ENCODE measurements at places on chromosomes 5 and 9. TPM values are rescaled to one million over a fixed set of nuclear protein-coding genes. Genes with fewer than 3 reads are reported as not detected.

GRCh38 chr5:3225201-3225960 lies 370.3 kb upstream of the IRX1 start:
- DNase-seq, result no peak

MYMK gene
- not detected for total RNA-seq

IFNK gene
- total RNA-seq, result not detected

- no peak for DNase-seq
Measured at GRCh38 chr9:16360247-16360646, 510.2 kb downstream of the BNC2 start.

DNA sequence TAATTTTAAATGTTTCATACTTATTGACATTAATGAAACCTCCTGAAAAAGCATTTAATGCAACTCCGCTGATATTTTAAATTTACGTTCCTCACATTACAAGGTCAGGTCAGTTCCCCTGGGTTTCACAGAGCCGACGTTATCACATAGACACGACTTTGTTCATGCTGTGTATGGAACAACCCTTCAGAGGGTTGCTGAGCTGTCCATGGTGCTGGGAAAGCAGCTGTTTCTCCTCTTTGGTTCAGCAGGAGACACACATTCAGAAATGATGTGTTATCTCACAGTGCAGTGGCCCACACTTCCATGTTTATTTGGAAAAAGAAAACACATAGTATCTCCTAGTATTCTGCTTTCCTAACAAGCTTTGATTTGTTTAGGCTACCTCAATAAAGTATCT lies 53.5 kb downstream of the PPP2R2B start:
- DNase-seq, result no peak

DNA sequence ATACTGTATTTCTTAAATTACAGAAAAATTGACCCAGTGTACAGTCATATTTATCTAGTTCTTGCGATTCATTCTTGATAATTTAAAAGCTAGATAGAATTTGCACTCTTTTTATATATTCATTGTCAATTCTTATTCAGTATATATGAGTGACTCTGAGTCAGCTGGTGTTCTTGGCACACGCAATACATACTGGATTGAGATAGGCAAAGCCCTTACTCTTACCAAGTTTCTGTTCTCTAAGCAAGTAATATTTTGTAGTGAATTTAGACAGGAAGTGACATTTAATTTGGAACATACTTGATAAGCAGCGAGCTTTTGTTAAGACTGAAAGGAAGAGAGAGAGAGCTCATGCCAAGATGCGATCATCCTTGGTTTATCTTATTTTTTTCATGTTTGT lies 57.7 kb downstream of the GPBP1 start:
- peak; percentile 66 for DNase-seq

DNA sequence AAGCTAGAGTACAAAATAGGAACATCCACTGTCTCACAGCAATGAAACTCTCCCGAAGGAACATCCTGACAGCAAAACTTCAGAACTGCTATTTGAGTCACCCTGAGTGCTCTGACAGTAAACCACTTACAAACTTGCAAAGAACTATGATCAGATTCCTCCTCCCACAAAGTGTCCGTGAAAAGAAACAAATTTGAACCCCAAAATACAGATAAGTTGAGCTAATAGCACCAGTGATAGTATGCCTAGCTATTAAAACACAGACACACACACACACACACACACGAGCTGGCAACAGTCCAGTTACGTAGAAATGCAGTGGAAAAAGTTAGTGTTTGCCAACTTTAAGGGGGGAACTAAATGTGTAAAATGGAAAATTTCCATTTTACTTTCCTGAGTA lies 3.1 kb upstream of the GLIS3 start:
- peak; percentile 77 for DNase-seq

GRCh38 chr9:126992427-126992826 lies 77.8 kb downstream of the RALGPS1 start:
- no peak for DNase-seq

GDNF gene
- 6.2 TPM for total RNA-seq

GRCh38 chr5:138385660-138386059 lies 33.2 kb downstream of the KDM3B start:
- DNase-seq, result peak; percentile 52

GRXCR2 gene
- not detected for total RNA-seq

GRCh38 chr9:87256973-87257372 lies 240.7 kb upstream of the DAPK1 start:
- no peak for DNase-seq

GRCh38 chr9:10753474-10753873 lies 140.7 kb upstream of the PTPRD start:
- no peak for DNase-seq

GRCh38 chr5:87390075-87390474 lies 22.7 kb downstream of the CCNH start:
- DNase-seq, result no peak

- peak; percentile 98 for DNase-seq
Measured at GRCh38 chr5:139671096-139671841, 23.1 kb downstream of the CXXC5 start.

DNA sequence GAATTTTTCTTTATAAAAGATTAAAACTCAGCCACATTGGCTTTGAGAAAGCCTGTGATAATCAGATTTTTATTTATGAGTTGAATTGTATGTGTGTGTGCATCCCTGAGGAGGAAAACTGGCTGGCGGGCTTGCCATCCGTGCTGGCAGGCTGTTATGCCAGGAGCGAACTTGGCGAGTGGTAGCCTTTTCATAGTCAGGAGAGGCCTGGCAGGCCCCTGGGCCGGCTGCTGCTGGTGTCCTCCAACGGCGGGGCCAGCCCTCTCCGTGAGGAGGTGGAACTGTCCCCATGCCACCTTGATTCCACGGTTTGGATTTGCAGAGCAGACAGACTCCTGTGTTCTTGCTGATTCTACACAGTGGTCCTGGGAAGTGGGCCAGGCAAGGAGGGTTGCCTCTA lies 43.3 kb downstream of the ZNF618 start:
- DNase-seq, result no peak

DNA sequence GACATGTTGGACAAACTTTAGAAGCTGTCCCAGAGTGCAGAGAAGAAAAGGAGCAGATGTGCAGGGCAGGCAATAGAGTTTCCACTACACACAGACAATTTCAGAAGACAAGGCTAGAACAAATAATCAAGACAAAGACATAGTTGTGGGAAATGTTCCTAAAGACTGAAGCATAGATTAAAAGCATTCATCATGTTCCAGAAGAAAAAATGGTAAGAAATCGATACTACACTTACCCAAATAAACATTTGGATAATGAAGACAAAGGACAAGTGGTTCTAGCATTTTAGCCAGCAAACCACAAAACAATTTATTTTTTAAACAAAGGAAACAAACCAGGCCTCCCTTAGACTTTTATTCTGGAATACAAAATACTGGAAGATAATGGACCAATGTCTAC lies 97.9 kb downstream of the FSTL4 start:
- DNase-seq, result no peak

DNA sequence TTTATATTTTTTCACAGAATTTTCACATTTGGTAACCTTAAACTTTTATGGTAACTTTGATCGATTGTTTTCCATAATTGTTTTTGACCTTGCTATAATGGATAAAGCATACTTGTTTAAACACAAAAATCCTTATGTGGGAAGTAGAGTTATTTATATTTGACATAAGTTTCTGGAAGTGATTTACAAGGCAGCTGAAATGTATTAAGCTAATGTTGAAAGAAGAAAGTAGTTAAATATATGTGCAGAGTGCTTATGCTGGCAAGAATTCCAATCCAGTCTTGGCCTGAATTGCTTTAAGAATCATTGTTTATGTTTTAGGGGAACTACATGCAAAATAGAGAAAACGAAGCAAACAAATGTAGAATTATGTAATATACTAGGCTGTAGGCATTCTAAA lies 763.6 kb downstream of the TAF11L14 start:
- DNase-seq, result no peak

SPACA9 gene
- 3.6 TPM for total RNA-seq

ABO gene
- not detected for total RNA-seq

GRCh38 chr9:33320568-33321261 lies 30.4 kb downstream of the NFX1 start:
- DNase-seq, result peak; percentile 86

DNA sequence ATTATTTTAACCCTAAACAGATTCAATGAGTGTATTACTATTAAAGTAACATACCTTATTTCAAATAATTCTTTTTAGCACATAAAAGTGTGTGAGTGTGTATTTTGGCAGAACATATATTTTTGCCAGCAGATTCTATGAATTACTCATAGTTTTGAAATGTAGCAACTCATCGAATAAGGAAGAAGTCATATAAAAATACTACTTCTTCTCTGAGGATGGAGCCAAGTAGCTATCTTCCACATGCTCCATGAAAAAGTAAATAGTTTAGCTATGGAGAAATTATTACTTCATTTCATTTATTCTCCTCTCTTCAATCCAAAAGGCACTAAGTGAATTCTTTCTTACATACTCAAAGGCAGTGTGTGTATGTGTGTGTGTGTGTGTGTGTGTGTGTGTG lies 1090.4 kb upstream of the CDH6 start:
- no peak for DNase-seq

GRCh38 chr9:109441296-109441695 lies 56.8 kb downstream of the PTPN3 start:
- no peak for DNase-seq

GRCh38 chr5:16787278-16787677 lies 148.8 kb downstream of the MYO10 start:
- DNase-seq, result no peak

PROP1 gene
- not detected for total RNA-seq

- DNase-seq, result no peak
Measured at GRCh38 chr5:68465133-68465532, 249.6 kb downstream of the PIK3R1 start.

BARHL1 gene
- not detected for total RNA-seq

DNA sequence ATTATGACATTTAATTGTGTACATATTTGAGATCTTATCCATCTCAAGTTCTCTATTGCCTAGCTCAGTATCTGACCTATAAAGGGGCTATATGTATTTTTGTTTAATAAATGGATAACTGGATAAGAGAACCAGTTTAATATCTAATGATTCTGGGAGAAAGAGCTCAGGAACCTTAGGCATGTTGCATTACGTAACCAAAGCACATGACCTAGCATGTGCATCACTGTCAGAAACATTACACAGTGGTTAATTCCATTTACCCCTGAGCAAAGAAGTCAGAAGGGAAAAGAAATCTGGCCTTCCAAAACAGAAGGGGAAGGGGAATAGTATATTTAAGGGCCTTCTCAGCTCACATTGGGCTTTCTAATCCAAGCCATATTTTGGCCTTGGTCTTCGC lies 12.3 kb downstream of the PAPPA start:
- DNase-seq, result no peak

- peak; percentile 87 for DNase-seq
Measured at GRCh38 chr5:169695919-169696490, 58.9 kb downstream of the DOCK2 start.

- DNase-seq, result no peak
Measured at GRCh38 chr5:125455041-125455440, 708.6 kb upstream of the ZNF608 start.

- no peak for DNase-seq
Measured at GRCh38 chr9:80622508-80622907, 1050.7 kb downstream of the TLE4 start.

GRCh38 chr5:94081088-94081487 lies 339.7 kb upstream of the POU5F2 start:
- no peak for DNase-seq

DNA sequence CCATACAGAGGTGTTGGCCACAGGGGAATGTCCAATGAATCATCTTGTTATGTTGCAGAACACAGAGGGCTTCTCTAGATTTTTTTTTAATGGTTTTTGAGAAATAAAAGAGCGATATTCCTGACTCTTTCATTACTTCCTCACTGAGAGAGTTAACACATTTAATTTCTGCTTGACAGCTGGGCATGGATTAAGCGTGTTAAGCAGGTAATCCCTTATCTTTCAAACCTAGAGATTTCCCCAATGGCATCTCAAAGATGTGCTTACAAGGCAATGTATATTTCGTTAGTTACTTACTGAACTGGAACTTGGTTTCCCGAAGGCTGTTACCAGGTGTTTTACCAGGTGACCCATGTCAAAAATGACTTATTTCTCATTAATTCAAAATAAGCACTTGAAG lies 21.8 kb upstream of the ADCY2 start:
- DNase-seq, result no peak

- peak; percentile 21 for DNase-seq
Measured at GRCh38 chr5:76402251-76402885, 717 bp upstream of the IQGAP2 start.

DNA sequence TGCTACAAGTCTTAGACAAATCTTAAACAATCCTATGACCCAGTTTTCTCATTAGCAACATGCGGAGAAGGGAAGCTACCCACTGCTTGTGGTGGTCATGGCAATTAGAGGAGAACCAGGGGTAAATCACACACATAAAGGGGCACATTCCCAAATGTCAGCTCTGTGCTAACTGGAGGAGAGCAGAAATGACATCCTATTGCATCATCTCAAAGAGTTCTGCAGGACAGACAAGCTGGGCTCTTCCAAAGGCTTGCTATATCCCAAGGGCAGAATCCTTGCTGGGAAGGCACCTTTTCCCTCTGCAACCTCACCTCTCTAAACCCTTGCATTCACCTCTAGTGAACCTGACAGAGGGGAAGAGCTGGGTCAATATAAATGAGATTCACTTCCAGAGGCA lies 17.0 kb upstream of the WWC1 start:
- DNase-seq, result no peak

- DNase-seq, result no peak
Measured at GRCh38 chr9:2624051-2624682, 2.6 kb downstream of the VLDLR start.

GRCh38 chr5:119864286-119864685 lies 234.9 kb downstream of the FAM170A start:
- DNase-seq, result no peak

PDCD1LG2 gene
- total RNA-seq, result 4.7 TPM

SPINK4 gene
- total RNA-seq, result not detected

CEP120 gene
- total RNA-seq, result 29.8 TPM

DNA sequence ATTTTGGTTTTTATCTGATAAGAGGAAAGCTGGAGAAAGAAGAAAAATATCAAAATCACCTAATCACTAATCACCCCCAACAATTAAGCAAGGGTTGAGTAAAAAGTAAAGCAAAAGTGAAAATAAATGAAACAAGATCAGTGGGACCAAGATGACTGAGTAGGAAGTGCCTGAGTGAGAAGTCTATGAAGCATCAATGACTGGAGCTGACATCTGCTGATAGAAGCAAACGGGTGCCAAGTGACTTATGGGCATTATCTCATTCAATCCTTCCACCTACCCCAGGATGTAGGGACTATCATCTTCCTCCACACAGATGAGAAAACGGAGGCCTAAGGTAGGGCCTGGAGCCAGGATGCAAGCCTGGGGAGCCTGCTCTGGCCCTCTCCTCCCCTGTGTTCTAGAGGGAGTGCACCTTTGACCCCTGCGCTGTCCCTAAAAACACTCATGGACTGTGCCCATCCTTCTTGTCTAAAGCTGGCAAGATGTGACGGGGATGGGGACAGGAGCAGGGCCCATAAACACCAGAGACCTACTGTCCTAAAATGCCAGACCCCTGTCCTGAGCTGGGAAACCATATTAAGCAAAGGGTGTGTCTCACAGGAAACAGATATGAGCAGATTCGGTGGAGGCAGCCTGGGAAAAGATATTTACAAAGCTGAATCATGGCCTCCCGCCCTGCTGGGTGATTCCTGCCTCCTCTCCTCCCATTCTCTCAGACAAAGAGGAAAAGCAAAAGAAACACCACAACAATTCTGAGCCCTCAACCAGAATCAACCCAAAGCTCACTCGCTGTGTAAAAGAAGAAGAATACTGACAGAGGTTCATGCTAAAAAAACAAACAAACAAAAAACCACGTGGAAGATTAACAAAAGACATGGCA lies 116.0 kb downstream of the AUH start:
- no peak for DNase-seq

GABRB2 gene
- total RNA-seq, result 0.59 TPM

GRCh38 chr5:125394661-125395280 lies 648.3 kb upstream of the ZNF608 start:
- DNase-seq, result no peak

Data from osteoblast (primary cell).